NCI-H82 (cell line): ENCODE measurements at places on chromosomes 7 and 10.

- DNase-seq, result no peak
Observed at GRCh38 chr7:90530263-90530662, 60.8 kb downstream of the PTTG1IP2 start.

GRCh38 chr7:147279514-147279913, 1162.9 kb downstream of the CNTNAP2 start:
- DNase-seq, result no peak

GRCh38 chr10:68348265-68348741, 15.6 kb upstream of the PBLD start:
- peak; percentile 60 for DNase-seq

- no peak for DNase-seq
Observed at GRCh38 chr7:122183106-122183505, 39.1 kb upstream of the AASS start.

DNA sequence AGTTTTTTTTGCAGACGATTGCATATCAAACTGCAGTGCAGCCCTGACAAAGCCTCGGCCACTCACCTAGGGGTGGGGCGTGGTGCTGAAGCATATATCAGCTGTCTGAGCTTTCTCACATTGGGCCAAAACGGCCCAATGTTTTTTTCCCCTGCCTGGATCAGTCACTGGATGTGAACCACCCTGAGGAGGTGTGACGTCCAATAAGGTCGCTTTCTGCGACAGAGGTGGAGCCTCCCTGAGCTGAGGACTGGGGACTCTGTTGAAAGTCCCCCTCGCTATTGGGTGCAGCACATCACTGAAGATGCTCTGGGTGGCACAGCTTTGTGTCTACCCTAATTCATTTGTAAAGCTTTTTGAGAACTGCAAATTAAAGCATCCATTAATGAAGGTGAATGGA, 60.9 kb downstream of the SEM1 start:
- no peak for DNase-seq

DNA sequence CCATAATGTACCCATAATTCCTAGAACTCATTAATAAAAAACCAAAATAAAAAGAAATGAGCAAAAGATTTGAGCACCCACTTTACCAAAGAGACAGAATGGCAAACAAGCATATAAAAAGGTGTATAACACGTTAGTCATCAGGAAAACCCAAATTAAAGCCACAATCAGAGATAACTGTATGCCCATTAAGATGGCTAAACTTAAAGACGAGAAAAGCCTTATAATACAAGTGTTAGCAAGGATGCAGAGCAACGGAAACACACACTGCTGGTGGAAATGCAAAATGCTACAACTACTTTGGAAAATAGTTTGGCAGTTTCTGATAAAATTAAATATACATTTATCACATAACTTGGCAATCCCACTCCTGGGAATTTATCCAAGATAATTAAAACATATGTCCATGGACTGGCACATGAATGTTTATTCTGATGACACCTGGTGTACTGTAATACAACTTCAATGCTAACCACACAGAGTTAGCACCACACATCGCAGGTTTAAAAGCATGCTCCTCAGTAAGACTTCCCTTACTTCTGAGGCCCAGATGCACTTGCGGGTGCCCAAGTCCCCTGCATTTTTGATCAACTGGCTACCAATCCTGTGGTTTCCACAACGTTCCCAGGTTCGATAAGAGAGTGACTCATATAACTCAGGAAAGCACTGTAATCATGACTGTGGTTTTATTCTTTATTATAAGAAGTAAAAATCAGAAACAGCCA, 158.6 kb downstream of the SNX13 start:
- no peak for DNase-seq

DNA sequence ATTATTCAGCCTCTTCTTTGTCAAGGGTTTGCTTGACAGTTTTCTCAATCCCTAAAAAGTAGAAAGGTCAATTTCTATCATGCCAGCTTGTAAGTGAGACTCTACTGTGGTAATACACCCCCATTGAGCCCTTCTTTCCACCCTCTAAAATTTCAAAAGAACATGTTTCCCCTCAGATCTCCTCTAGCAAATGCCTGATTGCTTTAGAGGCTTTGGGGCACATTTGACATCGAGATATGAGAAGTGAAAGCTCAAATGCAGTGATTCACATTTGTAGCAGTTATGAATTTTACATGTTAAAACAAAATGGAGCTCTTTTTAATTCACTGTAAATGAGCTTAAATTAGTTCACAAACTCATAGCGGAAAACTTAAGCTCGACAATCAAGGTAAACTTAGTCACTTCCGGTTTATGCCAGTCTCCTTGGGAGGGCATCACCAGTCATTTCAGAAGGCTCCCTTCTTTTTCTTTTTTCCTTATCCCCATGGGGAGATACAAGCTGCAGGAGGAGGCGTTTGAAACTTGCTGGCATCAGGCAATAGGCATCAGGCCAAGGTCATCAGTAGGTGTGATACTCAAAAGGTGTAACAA, 55.3 kb upstream of the ADO start:
- DNase-seq, result no peak

DNA sequence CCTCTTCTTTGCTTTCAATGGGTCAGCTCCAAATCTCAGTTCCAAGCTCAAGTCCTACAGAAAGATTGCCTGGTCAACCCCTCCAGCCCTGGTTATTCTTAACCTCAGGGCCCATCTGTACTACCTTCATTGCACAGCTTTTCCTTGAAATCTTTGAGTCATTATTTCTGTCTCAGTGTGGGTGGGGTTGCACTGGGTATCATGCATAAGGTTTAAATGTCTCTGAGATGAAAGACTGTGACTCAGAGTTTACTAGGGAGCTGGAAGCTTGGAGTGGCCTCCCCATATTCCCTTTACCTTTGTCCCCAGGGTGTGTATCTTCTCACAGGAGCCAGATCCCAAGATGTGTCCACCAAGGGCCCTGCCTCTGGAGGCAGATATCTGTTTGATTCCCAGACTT, 3.3 kb upstream of the OR6V1 start:
- no peak for DNase-seq

- no peak for DNase-seq
Observed at GRCh38 chr10:70176441-70176840, 6.1 kb upstream of the SAR1A start.

GRCh38 chr7:72406820-72407403, 5.2 kb downstream of the CALN1 start:
- DNase-seq, result no peak

GRCh38 chr10:31774928-31775650, 153.5 kb downstream of the ARHGAP12 start:
- no peak for DNase-seq

DNA sequence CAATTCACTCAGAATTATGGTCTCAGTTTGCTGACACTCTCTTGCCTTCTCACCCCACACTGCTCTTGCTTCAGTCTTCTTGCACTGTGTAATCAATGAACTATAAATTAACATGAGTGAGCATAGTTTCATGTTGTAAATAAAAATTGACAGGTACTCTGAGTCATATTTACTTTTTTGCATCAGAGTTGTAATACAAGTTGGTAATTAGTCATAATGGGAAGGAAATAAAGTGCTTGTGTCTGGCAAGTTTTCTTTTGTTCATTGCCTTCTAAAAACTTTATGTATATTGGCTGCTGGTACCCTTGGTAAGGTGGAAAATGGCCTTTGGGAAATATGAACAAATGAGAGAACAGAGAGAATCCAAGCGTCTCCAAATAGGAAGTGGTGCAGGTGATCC, 169.3 kb upstream of the MAGI2 start:
- no peak for DNase-seq
